ENCODE measurements at places on chromosomes 1 and 21.

DNA sequence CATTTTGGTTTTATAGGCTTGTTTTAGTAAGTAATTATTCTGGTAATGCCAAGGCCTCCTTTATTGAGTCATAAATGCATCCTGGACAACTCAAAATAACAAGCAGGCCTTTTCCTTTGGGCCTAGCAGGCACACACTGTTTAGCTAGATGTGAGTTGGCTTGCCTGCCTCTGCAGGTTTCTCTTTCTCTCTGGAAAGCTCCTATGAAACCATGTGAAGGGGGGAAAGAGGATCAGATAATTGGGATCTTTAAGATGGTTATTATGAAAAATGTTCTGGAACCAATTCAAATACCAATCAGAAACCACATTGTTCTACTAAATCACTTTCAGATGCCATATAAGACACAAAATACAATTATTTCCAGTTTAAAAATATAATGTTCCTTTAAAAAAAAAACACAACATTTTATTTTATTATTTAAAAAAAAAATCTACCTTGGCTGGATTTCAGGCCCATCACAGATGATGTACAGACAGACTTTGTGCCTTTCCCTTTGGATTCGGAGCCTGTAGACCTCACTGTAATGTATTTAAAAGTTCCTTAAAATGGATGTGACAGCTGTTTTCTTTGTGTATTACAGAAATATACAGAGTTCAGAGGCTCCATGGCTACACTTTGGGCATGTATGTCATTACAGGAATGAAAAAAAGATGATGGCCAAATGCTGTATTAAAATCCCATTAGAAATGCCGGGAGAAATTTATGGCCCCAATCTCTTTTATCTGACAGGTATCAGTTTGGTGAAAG lies 80.2 kb downstream of the NTMT2 start:
- no peak for DNase-seq

GRCh38 chr1:61797045-61797755 lies 54.9 kb downstream of the PATJ start:
- no peak for DNase-seq

DNA sequence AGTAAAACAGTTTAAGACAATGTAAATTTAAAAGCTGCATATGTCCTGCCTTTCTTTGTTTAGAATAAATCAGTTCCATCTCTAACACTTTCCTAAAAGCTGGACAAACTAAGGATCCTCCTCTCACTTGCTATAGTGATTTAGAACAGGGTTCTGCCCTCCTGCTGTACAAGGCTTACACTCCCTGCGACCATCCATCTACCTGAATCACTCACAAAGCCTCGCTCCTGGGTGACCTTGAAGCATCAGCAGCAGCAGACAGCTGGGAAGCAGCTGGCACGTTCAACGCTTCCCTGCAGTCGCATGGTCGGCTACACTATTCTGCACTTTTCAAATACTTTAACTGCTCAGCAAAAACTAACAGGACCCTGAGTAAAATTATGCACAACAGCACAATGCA lies 128.0 kb downstream of the NTPCR start:
- DNase-seq: no peak

- no peak for DNase-seq
Measured at GRCh38 chr1:235073968-235074522, 54.6 kb downstream of the TOMM20 start.
